ENCODE measurements at places on chromosomes 6 and 20.

DNA sequence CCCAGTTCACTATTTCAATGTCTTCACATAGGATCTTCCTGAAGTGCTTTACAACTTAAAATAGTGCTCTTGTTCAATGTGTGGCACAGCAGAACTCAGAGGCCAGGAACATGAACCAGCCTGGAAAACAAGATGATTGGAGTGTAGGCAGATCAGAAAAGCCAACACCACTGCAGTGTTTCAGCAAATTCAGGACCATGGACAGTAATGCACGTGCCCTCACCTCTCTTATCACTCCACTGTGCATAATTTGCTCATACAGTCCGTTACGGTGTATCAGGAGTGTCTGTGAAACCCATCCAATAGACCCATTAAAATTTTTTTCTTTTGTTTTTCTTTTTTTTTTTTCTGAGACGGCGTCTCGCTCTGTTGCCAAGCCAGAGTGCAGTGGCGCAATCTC is 27.6 kb upstream of the HACE1 start:
- no peak for DNase-seq

DNA sequence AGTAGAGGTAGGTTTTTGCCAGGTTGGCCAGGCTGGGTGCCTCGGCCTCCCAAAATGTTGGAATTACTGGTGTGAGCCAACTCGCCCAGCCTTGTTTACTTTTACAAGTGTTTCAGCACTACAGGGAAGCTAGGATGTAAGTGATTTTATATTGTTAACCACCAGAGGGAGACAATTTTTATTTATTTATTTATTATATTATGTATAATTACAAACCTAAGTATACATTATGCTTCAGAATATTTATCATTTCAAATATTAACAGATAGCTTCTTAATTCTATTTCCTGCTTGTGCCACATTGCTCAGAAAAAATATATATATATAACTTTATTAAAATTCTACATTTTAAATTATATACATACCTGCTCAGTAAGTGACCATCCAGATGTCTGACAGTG is 9.8 kb downstream of the MMUT start:
- DNase-seq = no peak

- no peak for DNase-seq
Observed at GRCh38 chr6:56906752-56907151, 48.2 kb upstream of the BEND6 start.

DNA sequence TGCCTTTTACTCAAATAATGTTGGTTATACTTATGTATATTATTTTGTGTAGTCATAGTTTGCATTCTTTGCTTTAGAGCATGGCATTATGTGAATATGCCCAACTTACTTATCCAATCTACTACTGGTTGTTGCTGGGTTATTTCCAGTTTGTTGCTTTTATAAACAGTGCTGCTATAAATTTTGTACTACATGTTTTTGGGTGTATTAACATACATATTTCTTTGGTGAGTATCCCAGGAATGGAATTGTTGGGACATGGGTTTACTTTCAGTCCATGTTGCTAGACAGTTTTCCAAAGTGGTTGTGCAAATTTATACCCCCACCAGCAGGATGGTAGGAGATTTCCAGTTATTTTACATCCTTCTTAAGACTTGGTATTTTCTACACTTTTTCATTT is 157.1 kb upstream of the THEMIS start:
- DNase-seq = no peak

DNA sequence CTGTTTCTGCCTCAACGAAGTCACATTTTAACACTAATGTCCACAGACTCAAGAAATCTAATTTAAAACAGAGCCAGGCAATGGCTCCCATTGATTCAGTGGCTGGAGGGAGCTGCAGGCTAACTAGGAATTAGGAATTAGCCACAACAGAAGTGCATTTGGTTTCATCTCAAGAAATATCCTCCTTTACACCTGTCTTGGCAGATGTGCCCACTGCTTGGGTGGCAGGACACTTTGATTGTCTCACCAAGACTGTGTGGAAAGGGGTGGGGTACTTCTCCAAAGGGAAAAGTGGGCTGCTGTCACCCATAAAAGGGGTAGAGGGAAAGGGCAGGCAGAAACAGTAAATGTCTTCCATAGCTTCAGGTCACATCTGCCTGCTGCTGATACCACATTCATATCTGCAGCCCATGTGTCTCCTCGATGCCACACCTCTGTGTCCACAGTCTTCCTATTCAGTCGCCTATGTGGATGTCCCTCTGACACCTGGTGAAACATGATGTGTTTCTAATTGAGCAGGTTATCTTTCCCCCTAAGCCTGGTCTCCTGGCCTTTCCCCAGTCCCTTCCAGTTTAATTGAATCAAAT is 10.9 kb upstream of the OSER1 start:
- no peak for DNase-seq

GRCh38 chr6:120304223-120304622 is 954.7 kb upstream of the MAN1A1 start:
- no peak for DNase-seq

DNA sequence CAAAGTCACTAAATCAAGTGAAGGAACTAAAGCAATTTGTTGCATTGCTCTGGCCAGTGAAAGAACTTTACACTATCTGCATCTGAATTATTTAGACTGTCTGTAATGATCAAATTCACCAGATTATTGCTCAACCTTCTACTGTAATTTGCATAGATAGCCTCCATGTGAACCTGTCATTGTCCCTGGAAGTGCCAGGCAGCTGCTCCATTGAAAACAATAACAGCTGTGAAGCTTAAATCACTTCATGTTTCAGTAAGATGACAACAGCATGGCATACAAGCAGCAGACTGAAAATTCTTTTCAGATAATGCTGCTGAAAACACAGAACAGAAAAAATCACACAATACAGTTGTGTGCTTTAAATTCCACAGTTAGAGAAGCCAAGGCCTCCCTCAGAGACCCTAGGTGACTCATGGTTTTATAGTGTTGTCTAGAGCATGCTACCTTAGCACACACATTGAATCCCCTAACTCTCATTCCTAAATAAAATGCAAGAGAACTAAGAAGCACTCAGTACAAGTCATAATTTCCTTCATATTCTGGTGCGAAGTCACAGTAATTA is 248.9 kb downstream of the TPBG start:
- DNase-seq = no peak

GRCh38 chr6:90003069-90003795 is 109.0 kb downstream of the GJA10 start:
- no peak for DNase-seq

DNA sequence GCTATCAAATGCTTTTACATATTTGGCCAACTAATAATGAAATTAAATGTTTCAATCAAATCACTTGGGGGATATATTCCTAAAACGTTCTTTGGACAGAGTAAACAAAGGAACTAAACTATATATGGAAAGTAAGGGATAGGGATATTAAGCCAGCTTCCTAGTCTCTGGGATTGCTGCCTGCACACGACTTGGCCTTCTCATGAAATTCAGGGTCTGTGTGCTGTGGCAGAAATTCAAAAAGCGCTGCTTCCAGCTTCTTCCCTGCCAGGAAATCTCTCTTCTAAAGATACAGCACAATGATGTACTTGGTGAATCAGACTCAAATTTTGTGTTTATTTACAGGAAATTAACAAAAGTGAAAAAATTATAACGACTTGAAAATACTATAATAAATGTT is 206.3 kb upstream of the RAB32 start:
- no peak for DNase-seq

DNA sequence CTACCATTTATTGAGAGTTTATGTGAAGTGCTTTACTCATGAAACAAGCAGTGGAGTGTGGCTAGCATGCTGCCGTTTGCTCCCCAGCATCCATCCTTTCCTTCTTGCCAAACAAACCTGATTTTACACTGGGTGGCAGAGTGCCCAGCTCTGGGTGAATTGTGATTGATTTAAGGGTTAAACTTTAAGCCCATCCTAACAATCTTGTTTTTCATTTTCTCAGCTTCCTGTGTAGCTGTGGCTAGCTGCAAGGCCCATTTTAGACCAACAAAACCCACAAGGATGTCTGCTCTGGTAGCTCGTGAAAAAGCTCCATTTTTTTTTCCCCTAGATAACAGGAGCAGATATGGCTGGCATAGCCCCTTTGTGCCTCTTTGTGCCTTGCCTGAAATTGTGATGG is 77.7 kb upstream of the KCNG1 start:
- DNase-seq = no peak

DNA sequence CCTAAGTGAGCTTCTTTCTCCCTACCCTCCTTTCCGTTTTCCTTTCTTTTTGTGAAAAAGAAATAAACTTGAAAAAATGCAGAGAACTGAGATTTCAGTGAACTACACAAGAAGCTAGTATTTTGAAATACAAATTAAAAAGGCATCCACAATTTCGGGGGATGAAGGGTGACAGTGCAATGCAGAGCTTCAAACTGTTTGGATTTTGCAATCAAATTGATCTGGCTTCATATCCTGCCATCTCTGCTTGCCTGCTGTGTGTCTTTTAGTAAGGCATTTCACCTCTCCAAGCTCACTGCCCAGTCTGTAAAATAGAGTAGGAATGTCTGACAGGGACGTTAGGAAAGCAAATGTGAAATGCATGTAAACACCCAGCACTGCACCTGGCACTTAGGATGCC is 258.0 kb downstream of the HACE1 start:
- no peak for DNase-seq

DNA sequence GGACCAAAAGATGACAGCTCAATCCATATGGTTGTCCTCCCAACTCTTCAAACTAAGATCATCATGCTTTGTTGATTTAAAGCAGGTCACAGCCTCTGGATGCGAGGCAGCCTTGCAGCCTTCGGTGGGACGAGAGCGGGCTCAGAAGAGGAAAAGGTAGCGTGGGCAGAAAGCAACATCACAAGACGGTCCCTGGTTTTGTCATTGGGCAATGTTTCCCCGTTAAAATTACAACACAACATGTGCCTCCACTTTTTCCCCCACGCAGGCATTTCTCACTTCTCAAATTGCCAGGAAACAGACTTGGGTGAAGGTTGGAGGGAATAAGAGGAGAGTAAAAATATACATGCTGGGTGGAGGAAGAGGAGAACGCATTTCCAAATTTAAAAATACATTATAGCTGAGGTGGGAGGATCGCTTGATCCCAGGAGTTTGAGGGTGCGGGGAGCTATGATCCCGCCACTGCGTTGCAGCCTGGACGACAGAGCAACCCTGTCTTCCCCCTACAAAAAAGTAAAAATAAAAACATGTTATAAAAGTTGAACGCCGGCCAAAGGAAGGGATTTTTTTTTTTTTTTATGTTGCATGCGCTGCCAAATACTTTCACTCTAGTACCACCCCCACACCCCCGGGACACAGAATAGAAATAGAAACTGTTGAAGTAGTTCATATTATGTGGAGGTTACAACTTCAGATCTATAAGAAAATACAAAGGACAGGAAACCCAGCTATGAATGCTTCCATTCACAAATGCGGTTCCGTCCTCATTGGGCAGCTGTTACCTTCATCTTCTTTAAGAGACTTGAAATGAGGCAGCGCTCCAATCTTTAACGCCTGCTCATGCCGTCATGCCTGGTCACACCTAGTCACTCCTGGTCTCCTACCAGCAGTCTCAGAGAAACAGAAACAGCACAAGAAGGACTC is 13.9 kb upstream of the NAA20 start:
- peak; percentile 11 for DNase-seq

DNA sequence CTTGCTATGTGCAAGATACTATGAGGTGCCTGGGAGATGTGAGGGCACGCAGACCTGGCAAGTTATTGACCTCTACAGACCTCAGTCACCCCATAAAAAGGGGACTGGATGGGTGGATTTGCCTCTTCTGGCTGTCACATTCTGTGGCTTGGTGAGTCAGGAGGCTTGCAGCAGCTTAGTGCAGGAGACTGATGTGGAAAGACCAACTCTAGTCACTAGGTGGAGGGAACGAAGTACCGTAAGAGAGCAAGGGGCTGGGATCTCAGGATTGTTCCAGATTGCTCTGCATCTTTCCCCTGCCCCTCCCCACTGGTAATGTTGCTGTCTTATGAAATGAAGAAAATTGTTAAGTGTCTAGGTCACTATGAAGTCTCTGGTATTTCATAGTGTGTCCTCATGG is 3.3 kb downstream of the MAPRE1 start:
- peak; percentile 10 for DNase-seq

- no peak for DNase-seq
Observed at GRCh38 chr20:29086938-29087337, 2170.5 kb upstream of the DEFB115 start.

DNA sequence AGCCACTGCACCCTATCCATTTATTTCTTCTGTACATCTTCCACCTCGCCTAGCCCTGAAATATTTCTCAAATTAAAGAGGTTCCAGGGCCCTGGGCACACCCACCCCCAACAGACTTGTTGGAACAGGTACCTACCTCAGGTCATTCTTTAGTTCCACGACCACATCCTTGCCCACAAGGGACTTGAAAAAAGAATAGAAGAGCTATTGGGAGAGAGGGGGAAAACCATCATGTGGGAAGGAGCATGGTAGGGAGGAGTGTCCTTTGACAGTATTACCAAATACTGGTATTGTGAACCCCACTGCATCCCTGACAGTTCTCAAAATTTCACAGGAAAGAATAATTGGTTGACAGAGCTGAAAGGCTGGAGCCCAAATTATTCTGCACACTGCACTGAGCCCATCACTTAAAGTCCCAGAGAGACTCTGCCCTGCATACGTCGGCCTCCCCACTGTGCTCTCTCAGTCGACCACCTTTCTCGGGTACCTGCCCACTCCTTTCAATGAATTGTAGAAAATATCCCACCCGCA is 762 bp downstream of the LSM2 start:
- DNase-seq = no peak

DNA sequence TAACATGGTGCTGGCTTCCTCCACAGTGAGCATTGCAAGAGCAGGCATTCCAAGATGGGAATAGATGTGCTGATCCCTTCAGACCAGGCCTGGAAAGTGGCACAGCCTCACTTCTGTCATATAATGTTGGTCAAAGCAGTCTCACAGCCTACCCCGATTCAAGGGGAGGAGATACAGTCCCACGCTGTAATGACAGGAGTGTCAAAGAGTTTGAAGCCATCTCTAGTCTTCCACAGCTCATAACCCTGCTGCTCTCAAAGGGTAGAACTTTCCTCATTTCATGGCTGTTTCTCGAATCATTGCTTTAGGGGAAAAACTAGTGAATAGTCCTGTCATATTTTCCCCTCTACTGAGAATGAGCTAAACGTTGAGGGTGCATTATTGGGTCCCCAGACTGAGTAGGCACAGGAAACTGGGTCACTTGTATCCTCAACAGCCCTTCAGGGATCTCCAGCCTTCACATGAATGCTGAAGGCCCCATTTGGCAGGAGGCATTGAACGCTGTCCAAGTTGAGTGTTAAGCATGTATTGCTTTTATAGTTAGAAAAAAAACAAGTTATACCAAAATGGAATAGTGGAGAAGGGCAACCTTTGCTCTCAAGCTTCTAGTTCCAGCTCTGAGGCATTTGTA is 27.3 kb downstream of the DTD1 start:
- DNase-seq = no peak

DNA sequence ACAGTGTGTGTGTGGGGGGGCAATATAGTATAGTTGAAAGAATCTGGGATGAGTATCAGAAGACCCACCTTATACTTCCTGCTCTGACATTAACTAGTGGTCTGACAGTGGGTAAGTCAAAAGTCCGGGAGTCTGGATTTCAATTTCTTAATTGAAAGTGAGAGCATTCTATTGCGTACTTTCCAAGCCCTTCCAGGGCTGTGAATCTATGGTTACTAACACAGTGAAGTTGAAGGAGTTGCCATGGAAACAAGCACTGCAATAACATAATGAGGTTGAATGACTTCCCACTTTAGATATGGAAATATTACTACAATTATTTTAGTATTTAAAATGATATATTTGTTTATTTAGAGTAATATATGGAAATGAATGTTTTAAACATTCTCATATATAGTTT is 80.2 kb downstream of the MLIP start:
- no peak for DNase-seq

Measured in stimulated activated CD4-positive, alpha-beta T cell treated with anti-CD3 and anti-CD28 coated beads, Interleukin-2, amount 100 ng/mL, for 48 hours (primary cell).